Fibroblast of skin of right quadriceps (primary cell): ENCODE measurements at places on chromosomes 1 and 21.

DNA sequence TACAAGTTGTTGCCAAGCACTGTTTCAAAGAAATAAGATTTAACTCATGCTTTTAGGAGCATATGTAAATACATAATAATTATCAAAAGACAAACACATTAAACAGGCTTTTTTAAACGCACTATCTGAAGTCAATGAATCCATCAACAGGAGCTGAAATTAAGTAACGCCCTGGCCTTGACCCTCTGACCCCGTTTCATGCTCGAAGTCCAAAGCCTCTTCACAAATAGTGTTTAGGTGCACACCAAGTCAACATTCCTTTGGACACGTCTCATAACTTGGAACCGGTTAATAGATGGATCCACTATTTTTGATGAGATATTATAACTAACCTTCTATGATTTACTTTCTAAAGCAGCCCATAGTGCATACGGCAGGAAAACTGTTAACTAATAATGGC is 209.3 kb downstream of the GABPA start:
- DNase-seq = no peak

GRCh38 chr1:199786695-199787094 is 240.8 kb upstream of the NR5A2 start:
- no peak for DNase-seq

- no peak for DNase-seq
These were observed 31.0 kb downstream of the NTMT2 start for GRCh38 chr1:170176772-170177171.

DNA sequence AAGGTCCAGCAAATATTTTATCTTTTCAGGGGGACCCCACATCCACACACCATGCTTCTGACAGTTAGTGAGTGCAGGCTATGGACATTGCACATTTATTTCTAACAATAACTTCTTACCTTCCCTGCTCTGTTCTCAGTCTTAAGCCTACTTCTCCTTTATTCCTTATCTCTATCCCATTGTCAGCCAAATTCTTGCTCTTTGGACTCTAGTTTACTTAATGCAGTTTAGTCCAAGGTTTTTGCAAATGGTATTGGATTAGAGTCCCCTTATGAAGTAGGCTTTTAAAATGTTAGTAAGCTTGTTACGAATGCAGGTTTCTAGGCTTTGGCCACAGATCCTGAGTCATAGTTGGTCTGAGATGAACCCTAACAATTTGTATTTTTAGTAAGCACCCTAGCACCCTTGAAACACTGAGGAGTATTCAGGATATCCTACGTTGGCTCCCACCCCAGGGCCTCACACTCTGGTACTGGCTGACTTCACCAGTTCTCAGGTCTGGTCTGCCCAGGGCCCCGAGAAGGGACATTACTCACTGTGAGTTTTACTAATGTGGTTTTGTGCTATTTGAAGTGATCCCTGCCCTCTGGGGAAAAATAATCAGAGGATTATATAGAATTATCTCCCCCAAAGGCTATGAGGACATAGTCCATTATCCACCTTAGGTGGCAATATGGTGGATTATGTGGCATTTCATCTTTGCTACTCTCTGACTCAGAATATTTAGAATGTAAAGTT is 239.5 kb downstream of the TGFB2 start:
- DNase-seq = peak; percentile 51

DNA sequence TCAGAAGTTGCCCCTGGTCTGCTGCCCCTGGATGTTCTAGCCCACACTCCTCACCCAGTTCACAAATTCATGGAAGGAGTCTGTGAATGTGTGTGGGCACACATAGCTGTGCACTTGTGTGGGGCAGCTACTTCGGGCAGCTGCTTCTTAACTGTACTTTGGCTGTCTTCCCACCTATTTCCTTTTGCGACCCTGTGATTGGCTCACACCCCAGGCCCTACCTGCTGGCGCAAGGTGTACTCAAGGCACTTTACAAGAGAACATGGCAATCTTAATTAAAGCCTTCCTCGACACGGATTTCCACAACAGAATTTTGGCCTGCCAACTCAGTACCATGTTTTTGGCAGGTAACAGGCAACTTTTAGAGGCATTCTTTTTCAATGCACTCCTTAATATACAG is 86.5 kb upstream of the CTTNBP2NL start:
- DNase-seq = no peak

GRCh38 chr1:68973459-68974244 is 476.8 kb upstream of the DEPDC1 start:
- DNase-seq = peak; percentile 27

GRCh38 chr1:4046836-4047461 is 146.9 kb upstream of the C1orf174 start:
- no peak for DNase-seq

- no peak for DNase-seq
These were observed 59.8 kb upstream of the C1orf53 start for GRCh38 chr1:197842646-197843045.

DNA sequence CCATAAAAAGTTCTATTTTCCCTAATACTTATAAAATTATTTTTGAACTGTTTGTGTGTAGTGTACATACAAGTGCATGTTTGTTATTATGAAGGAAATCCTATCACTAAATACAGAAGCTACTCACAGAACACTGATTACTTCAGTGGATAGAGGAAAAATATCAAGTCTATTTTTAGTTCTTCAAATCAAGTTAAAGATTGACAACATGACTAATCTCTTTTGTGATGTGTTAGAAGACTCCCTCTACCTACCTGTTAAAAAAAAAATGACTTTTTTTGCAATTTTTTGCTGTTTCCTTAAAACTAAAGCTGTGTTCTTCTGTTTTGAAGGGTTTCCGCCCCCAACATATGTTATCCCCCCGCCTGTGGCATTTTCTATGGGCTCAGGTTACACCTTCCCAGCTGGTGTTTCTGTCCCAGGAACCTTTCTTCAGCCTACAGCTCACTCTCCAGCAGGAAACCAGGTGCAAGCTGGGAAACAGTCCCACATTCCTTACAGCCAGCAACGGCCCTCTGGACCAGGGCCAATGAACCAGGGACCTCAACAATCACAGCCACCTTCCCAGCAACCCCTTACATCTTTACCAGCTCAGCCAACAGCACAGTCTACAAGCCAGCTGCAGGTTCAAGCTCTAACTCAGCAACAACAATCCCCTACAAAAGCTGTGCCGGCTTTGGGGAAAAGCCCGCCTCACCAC is 45.5 kb downstream of the NCF2 start:
- no peak for DNase-seq

GRCh38 chr21:34129901-34130715 is 56.7 kb downstream of the MRPS6 start:
- DNase-seq = peak; percentile 34

- peak; percentile 35 for DNase-seq
These were observed 6.9 kb downstream of the MIB2 start for GRCh38 chr1:1622010-1622787.

DNA sequence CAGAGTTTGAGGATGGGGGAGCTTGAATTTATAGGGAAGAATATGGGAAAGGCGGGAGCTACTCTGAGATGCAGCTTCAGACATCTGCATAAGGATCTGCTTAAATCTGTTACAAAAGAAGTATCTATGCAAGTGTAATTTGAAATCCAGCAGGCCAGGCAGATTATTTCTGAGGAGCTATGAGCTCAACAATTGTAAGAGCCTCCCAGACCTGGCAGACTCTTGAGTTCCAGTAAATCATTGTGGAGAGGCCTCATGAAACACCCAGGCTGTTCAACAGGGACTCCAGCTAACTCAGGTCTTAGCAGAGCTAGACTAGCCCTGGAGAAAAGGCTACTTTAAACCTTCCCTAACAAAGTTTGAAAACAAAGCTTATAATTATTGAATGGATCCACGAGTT is 647.5 kb upstream of the CHRM3 start:
- peak; percentile 21 for DNase-seq

- DNase-seq = no peak
These were observed 33.7 kb upstream of the PLA2G2C start for GRCh38 chr1:20220036-20220435.

DNA sequence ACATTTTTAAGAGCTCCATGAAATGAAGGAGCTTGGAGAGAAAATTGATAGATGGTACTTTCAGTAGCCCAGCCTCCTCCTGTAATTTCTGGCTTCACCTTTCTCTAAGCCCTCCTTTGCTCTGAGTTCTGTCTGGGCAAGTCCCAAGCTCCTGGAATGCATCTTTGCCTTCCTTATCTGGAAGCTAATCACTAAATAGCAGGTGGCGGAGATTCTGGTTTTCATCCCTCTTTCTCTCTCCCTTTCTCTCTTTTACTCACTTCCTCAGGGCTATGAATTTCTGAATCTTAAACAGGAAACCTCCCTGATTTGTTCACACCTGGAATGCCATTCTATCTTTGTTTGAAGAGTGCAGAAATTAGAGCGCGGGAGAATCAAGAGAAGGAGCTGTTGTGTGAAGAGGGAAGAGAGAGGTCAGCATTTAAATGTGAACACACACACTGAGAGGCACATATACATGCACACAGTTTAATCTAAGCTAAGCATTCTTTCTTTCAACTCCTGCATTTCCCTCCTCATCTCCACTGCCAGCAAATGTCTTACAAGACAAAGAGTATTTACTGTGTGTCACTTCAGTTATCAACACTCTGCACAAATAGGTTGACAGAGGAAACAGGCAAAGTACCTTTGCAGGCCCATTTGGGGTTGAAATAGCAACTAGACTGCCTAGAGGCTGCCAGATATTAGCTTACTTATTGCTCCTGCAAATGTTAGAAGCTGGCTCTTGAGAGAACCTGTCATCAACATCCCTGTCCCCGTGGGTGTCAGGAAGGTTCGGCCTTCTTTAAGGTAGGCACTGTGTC is 199.4 kb upstream of the CAMK1G start:
- no peak for DNase-seq

- peak; percentile 3 for DNase-seq
These were observed 8.1 kb upstream of the TADA1 start for GRCh38 chr1:166884040-166884642.

- DNase-seq = no peak
These were observed 442.1 kb downstream of the PTBP2 start for GRCh38 chr1:97163591-97164275.

GRCh38 chr1:19043579-19044443 is 87.3 kb upstream of the IFFO2 start:
- no peak for DNase-seq

DNA sequence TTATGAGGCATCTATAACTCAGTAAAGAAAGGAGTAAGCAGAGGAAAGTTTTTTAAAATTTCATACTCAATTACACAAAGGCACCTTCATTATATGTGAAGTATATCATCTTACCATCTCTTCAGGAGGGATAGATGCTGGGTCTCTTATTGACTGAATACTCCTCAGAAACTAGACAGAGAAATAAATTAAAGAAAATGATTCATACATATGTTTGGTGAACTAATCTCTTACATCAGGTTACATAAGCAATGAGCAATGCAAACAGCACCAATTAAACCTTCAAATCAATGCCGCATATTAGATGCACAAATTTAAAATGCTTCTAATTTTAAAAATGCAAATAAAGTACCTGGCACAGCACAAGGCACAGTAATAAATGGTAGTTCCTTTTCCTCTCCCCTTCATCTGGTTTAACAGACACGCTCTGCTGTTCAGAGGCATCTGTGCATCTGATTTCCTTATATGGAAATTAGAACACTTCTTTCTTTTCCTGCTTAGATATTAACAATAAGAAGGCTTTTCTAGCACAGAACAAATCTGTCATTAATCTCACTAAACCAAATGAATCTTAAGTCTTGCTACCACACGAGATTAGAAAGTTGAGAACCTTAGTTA is 20.0 kb downstream of the SCYL3 start:
- DNase-seq = peak; percentile 45

- no peak for DNase-seq
These were observed 6.9 kb downstream of the ENO1 start for GRCh38 chr1:8871539-8871935.

GRCh38 chr1:229893762-229894444 is 173.1 kb upstream of the GALNT2 start:
- no peak for DNase-seq

DNA sequence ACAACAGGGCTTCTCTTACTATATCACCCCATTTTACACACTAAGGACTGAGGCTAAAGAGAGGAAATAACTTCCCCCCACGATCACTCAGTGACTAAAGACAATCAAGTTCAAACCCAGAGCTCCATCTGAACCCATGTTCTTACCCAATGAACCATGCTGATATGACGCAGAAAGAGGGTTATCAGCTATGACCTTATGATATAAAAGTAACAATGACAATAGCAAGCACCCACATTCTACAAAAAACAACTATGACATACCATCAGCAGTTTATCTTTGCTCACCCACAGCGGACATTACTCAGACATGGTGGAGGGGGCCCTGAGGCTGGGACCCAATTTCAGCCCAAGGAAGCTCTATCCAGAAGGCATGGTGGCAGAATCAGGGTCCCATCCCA is 75.7 kb downstream of the PTPN14 start:
- DNase-seq = no peak

DNA sequence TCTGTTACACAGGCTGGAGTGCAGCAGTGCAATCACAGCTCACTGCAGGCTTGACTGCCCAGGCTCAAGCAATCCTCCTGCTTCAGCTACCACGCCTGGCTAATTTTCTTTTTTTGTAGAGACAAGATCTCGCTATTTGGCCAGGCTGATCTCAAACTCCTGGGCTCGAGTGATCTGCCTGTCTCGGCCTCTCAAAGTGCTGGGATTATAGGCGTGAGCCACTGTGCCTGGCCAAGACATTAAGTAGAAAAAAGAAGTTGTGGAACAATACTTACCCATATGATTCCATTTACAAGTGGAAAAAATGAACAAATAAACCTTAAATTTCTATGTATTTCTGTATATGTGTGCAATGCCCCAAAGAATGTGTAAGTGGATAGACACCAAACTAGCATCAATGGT is 30.3 kb upstream of the ID3 start:
- no peak for DNase-seq

DNA sequence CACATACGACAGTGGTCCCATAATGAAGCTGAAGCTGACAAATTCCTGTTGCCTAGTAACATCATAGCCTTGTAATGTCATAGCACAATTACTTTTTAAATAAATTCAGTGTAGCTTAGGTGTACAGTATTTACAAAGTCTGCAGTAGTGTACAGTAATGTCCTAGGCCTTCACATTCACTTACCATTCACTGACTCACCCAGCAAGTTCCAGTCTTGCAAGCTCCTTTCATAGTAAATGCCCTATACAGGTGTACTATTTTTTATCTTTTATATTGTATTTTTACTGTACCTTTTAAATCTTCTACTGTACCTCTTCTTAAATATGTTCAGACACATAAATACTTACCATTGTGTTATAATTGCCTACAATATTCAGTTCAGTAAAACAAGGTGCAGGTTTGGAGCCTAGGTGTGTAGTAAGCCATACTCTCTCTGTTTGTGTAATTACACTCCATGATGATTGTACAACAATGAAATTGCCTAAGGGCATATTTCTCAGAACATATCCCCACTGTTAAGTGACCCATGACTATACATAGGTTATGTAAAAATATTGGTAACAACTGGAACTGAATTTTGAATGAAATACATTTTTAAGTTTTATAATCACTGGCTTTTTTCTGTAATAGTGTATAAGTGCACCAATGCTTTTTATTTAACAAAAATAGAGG is 33.5 kb upstream of the ADAM30 start:
- no peak for DNase-seq

GRCh38 chr1:53601867-53602775 is 136.8 kb downstream of the GLIS1 start:
- no peak for DNase-seq

GRCh38 chr1:94105957-94106529 is 14.9 kb downstream of the ABCA4 start:
- DNase-seq = peak; percentile 57

GRCh38 chr21:42307106-42307505 is 8.1 kb downstream of the TFF3 start:
- no peak for DNase-seq

- peak; percentile 9 for DNase-seq
These were observed 155.2 kb downstream of the DMRTA2 start for GRCh38 chr1:50268049-50268448.

- no peak for DNase-seq
These were observed 3.1 kb downstream of the PRUNE1 start for GRCh38 chr1:151011154-151011850.

GRCh38 chr1:17177651-17178050 is 27.3 kb upstream of the PADI1 start:
- DNase-seq = no peak
